ENCODE measurements at places on chromosomes 11 and 22. TPM values are rescaled to one million over a fixed set of nuclear protein-coding genes. Genes with fewer than 3 reads are reported as not detected.
A peak's percentile ranks its signal among the peaks of the same experiment; 100 is the strongest.

DNA sequence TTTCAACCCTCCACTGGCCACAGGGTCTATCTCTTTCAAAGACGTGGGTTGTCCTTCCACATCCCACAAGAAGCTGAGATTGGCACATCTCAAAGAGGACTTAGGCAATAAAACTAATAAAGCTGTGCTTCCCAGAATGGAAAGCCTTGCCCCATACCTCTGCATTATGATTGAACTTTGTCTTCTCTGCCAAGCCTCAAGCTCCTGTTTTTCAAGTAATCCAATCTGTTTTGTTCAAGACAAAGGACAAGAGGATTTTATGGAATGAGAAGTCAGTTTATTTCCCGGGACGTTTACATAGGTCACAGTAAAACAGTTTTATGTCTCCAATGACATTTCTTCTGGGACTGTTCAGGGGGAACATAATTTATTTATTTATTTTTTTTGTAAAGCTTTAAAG, 108.4 kb downstream of the GALNT18 start:
- no peak for DNase-seq
- H3K27ac ChIP-seq: no peak overlapping the region
- H3K36me3 ChIP-seq: no peaks in the 10 kb centered on the region

PANX3 gene
- not detected for total RNA-seq

GRCh38 chr11:612201-612960, 3.4 kb downstream of the IRF7 start:
- no peaks in the 10 kb centered on the region for H3K27me3 ChIP-seq
- H3K27ac ChIP-seq: peak overlapping the region; percentile 36
- H3K36me3 ChIP-seq: peaks cover 60% of the 10 kb centered on the region
- peaks cover 28% of the 10 kb centered on the region for H3K4me1 ChIP-seq
- DNase-seq: peak; percentile 68

UQCC3 gene
- total RNA-seq: 5.7 TPM

DNA sequence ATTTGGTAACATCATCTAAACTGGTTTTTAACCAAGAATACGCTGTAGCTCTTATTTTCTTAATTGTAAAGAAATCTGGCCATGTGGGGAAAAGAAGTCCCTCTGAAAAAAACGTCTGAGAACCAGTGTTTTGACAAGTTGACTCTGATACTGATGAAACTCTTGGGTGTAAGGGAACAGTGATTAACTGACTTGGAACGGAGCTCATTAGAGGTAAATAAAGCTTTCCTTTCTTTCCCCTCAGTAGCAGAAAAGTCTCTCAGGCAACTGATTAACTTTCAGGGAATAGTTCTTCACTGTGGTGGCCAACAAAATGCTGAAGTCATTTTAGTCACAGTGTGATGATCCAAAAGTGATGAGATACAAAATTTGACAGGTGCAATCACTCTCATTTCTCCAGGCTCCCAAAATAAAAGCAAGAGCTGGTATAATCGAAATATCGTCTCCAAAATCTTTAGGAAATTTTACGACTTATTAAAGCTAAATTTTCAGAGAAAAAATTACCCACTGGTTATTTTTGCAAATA, 52.3 kb downstream of the SLC36A4 start:
- no peaks in the 10 kb centered on the region for H3K27me3 ChIP-seq

DNA sequence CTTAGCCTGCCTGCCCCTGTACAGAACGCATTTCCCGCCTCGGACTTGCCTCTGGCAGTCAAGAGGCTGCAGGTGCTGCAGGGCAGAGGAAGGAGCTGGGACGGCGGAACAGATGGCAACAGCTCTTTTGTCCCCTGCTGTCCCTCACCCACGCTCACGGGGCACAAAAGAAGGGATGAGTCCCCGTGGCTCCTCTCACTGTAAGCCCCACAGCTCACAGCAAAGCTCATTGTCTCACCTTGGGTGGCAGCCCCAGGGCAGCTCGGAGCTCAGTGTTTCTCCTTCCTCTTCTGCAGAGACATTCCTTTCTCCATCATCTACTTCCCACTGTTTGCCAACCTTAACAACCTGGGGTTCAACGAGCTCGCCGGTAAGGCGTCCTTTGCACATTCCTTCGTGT, 24.3 kb downstream of the SLC25A18 start:
- H3K27ac ChIP-seq: no peak overlapping the region
- H3K36me3 ChIP-seq: peaks cover 26% of the 10 kb centered on the region
- H3K4me1 ChIP-seq: no peaks in the 10 kb centered on the region
- no peak overlapping the region for H3K4me3 ChIP-seq
- no peaks in the 10 kb centered on the region for H3K27me3 ChIP-seq

CCDC15 gene
- total RNA-seq: 1.5 TPM

DNA sequence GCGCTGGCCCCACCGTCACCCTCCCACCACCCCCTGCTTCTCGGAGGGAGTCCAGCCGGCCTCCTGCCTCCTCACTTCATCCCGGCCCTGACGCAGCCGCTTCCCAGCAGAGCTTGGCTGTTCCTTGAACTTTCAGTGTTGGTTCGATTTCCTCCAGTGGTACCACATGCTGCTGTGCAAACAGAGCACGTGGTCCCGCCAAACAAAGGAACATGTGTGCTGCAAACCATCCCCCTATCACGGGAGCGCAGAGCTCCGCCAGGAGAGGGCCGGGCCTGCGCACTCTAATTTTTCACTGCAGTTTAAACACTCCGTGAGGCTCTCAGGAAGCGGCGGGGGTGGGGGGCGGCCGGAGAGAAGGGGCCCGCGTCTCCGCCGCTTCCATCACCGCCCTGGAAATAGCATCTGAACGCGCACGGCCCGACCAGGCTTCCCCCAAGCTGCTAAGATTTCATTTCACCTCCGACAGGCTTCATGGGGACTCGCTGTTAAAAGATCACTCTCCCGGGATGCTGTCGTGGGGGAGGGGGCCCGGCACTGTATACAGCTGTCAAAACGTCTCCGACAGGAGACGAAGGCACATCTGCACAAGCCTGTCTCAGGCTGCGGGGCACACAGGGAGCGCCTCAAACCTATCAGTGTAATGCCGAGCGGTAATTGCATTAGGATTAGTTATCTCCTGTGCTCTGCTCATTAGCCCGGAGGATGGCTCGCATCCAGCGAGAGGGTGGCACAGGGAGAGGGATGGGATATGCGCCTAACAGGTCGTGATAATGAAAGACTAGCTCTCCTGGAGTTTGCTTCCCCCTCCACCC, 269.9 kb upstream of the SORL1-AS1 start:
- peaks cover 4% of the 10 kb centered on the region for H3K27me3 ChIP-seq
- H3K27ac ChIP-seq: peak overlapping the region; percentile 63
- peaks cover 3% of the 10 kb centered on the region for H3K4me1 ChIP-seq
- peak; percentile 70 for DNase-seq
- no peaks in the 10 kb centered on the region for H3K36me3 ChIP-seq
- H3K4me3 ChIP-seq: peak overlapping the region; percentile 38

GRCh38 chr22:19896665-19897355, 42.1 kb upstream of the GNB1L start:
- H3K27ac ChIP-seq: no peak overlapping the region
- no peak for DNase-seq

- DNase-seq: no peak
- H3K36me3 ChIP-seq: no peaks in the 10 kb centered on the region
- no peak overlapping the region for H3K4me3 ChIP-seq
- H3K27me3 ChIP-seq: no peaks in the 10 kb centered on the region
- H3K27ac ChIP-seq: no peak overlapping the region
Observed at GRCh38 chr11:122750049-122750448, 88.3 kb upstream of the CRTAM start.

GRCh38 chr11:17855531-17856290, 121.1 kb downstream of the KCNC1 start:
- H3K36me3 ChIP-seq: no peaks in the 10 kb centered on the region
- no peak overlapping the region for H3K27ac ChIP-seq
- no peak for DNase-seq
- no peaks in the 10 kb centered on the region for H3K4me1 ChIP-seq
- no peaks in the 10 kb centered on the region for H3K27me3 ChIP-seq
- H3K4me3 ChIP-seq: no peak overlapping the region

DSCAML1 gene
- 1.3 TPM for total RNA-seq

- no peaks in the 10 kb centered on the region for H3K27me3 ChIP-seq
- no peak overlapping the region for H3K4me3 ChIP-seq
- peak; percentile 65 for DNase-seq
- H3K27ac ChIP-seq: no peak overlapping the region
Observed at GRCh38 chr11:102807921-102808320, 10.0 kb upstream of the MMP1 start.

DNA sequence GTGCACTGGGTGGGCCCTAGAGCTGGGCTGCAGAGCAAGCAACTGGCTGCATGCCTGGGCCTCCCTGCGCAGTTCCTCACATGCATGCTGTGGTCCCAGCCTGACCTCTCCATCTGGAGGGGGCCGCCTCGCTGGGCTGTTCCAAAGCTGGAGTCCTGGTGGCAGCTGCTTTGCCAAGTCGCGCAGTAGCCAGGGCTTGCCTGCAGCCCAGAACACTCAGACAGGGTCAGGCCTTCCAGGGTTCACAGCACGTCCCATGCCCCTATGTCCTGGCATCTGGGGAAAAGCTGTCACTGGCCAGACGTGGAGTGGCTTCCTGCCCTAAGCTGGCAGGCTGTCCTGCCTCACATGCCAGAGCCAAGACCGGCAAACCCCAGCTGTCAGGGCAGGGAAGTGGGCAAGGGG, 16.5 kb upstream of the CDC42EP2 start:
- peak; percentile 76 for DNase-seq
- H3K27me3 ChIP-seq: no peaks in the 10 kb centered on the region
- H3K4me1 ChIP-seq: peaks cover 43% of the 10 kb centered on the region

FGF19 gene
- not detected for total RNA-seq

- peaks cover 8% of the 10 kb centered on the region for H3K4me1 ChIP-seq
- no peaks in the 10 kb centered on the region for H3K27me3 ChIP-seq
- no peak for DNase-seq
- H3K4me3 ChIP-seq: no peak overlapping the region
- no peaks in the 10 kb centered on the region for H3K36me3 ChIP-seq
Observed at GRCh38 chr22:17964643-17965042, 59.7 kb downstream of the MICAL3 start.

All from upper lobe of right lung (tissue), 1 donor.